ENCODE measurements at places on chromosomes 11 and 22. TPM values are rescaled to one million over a fixed set of nuclear protein-coding genes. Genes with fewer than 3 reads are reported as not detected.
A peak's percentile ranks its signal among the peaks of the same experiment; 100 is the strongest.

- no peak for DNase-seq
These were observed 39.8 kb upstream of the CD82 start for GRCh38 chr11:44525473-44526252.

DNA sequence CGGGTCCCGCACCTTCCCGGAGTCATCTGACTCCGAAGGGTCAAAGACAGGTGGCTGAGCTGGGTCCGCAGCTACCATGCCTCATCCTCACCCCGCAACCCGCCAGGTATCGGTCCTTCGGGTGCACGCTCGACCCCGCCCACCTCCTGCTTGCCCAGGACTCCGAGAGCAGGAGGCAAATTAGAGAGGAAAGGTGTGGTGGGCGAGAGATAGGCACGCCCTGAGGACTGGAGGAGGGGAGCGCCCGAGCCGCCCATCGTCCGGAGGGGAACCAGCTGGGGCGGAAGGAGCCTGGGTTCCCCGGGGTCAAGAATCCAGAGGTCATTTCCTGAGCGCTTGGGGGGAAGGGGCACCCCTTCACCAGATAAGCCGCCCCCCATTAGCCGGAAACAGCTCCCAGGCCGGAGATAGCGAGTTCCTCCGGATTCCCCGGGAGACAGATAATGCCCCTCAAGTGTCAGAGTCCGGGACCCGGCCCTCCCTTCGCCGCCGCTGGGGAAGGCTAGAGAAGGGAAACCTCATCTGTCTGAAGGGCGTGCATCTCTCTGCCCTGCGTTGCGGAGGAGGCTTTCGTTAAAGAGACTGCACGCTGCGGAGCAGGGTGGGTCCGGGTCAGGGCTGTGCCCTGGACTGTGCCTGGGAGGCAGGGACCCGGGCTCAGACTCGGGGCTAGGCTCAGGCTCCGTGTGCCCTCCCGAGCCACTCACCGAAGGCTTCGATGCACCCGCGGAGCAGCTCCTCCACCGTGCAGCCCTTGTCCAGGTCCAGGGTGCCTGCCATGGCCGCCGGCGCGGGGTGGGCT is 1.7 kb downstream of the RASGRP2 start:
- DNase-seq, result no peak

DNA sequence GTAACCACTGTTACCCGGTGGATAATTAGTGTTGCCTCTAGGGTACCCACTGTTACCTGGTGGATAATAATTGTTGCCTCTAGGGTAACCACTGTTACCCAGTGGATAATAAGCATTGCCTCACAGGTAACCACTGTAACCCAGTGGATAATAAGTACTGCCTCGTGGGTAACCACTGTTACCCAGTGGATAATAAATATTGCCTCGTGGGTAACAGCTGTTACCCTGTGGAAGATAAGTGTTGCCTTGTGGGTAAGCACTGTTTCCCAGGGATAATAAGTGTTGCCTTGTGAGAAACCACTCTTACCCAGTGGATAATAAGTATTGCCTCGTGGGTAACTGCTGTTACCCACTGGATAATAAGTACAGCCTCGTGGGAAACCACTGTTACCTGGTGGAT is 9.3 kb upstream of the NXPE4 start:
- DNase-seq, result no peak

GRCh38 chr22:30774566-30774965 is 79.9 kb downstream of the OSBP2 start:
- DNase-seq, result no peak

DNA sequence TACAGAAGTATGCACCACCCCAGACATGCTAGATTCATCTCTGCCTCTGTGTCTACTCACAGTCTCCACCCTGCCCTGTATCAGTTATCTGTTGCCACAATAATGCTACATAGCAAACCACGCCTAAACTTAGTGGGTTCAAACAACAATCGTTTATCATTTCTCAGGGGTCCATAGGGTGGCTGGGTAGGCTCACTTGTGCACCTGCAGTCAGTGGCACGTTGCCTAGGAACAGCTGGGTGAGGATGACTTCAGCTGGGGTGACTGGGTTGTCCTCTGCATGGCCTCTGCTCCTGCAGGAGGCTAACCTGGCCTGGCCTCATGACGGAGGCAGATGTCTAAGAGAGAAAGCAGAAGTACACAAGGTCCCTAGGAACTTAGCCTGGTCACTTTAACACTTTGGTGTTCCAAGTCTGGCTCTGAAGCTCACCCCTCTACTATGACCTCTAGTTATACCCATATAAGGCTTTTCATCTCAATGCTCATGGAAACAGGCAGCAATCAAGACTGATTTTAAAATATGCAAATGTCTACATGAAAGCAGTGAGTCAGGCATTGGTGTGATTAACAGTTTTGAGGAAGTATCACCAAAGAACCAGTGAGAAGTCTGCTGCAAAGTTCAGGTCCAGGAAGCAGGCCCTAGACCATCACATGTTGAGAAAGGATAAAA is 10.7 kb downstream of the OLFML1 start:
- DNase-seq, result no peak

- DNase-seq, result no peak
These were observed 16.6 kb upstream of the ARHGAP20 start for GRCh38 chr11:110728883-110729282.

GRCh38 chr22:19904935-19905334 is 36.6 kb upstream of the COMT start:
- DNase-seq, result no peak

DNA sequence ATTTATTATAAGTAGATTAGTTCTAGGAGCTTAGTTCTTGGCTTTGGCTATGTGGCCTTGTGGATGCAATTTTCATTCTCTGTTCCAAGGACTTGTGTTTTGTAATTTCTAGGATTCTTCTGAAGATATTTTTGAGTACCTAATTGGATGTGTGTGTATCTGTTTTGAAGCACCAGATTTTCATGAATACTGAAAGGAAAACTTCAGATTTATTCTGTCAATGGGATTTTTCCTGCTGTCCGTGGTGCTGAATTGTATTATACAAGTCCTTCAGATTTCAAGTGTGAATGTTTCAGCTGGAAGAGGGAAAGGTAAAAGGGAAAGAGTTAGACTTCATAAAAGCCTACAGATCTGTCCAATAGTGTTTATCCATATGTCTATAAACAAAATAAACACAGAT is 18.2 kb upstream of the SYN3 start:
- no peak for DNase-seq

GRCh38 chr22:42814215-42814614 is 42.9 kb downstream of the ARFGAP3 start:
- no peak for DNase-seq

- DNase-seq, result no peak
These were observed 8.5 kb downstream of the MRPL16 start for GRCh38 chr11:59801981-59802638.

- DNase-seq, result no peak
These were observed 11.7 kb downstream of the PHRF1 start for GRCh38 chr11:587978-588380.

DNA sequence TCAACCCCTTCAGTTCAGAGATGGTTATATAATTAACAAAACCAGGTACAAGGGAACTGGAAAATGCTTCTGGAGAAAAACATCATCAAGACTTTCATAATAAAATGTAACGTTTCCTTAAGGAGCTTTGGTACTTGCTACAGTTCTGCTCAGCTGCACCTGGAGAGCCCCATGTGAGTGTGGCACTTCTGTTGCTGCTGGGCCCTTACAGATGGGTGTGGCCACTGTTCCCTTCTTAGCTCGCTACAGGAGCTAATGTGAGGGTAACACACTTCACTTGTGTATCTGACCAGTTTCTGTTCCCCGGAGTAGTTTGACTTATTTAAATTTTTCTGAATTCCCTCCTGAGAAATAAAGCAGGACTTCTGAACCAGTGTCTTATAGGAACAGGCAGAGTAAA is 4.0 kb downstream of the POU2AF3 start:
- DNase-seq, result no peak

DNA sequence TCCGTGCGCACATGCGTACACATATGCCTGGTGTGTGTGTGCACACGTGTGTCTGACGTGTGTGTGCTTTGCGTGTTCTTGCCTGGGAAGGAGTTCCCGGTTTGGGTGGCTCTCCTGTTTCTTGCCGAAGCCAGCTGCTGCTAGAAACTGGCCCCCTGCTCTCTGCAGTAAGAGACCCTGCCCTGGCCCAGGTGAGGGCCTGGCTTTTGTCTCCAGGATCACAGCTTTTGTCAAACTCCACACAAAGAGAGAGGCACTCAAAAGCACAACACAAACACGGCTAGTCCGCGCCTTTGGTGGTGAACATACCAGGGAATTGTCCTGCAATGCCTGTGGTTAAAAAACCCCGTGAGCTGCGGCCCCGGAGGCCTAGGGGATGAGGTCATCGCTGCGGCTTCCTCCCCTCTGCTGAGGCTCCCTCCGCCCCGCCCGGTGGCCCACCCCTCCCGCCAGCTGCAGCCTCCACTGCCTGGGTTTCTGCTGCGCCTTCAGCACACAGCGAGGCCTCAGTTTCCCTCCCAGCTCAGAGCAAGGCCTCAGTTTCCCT is 88.9 kb downstream of the KCNQ1 start:
- peak; percentile 52 for DNase-seq

- no peak for DNase-seq
These were observed 4.6 kb upstream of the ACRV1 start for GRCh38 chr11:125685228-125685627.

The C11orf52 gene
- total RNA-seq, result not detected

The DGCR8 gene
- 86.5 TPM for total RNA-seq

The MFRP gene
- total RNA-seq, result not detected

Measured in neural crest cell (in vitro differentiated cells).